ENCODE measurements at places on chromosomes 11 and 22.
A peak's percentile ranks its signal among the peaks of the same experiment; 100 is the strongest.

DNA sequence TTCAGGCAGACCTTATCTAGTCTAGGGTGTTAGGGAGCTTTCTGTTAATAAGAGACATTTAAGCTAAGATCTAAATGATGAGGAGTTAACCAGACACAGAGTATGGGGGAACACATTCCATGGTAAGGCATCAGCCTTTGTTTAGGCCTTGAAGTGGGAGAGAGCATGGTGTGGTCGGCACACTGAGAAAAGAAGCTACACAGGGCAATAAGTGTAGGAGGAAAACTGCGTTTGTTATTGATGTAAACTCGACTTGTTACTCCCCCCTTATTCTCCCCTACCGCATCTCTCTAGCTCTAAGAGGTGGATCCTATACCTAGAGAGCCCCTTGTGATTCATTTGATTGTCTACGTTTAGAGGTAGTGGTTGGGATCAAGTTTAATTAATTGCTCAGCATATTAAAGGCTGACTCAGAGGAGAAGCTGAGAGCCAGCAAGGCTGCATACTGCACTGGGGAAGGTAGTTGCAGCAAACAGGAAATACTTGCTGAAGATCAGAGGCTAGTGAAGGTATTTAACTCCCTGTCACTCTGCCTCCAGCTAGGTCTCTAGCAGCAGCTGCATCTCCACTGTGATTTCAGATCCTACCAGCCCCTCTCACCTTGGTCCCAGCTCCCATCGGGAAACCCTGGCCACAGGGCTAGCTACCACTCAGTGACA is 86.8 kb upstream of the TEAD1 start:
- DNase-seq: no peak

DNA sequence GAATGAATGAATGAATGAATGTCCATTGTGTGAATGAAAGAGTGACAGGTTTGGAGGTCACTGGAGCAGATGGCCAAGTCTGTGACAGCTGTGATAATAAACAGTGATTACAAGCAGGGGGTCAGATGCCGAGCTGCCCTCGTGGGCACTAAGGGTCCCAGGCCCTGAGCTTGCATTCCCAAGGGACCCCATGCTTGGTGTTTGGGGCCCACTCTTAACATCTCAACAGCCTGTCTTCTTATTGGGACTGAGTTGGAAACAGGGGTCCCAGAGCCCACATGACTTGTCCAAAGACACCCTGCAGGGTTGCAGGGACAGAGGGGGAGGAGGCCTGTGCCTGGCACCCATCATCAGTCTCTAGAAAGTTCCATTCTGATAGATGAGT is 12.0 kb upstream of the ANO1 start:
- no peak for DNase-seq

GRCh38 chr22:32682990-32683389 is 118.5 kb upstream of the TIMP3 start:
- no peak for DNase-seq

- DNase-seq: peak; percentile 14
Measured at GRCh38 chr22:26367402-26368245, 61.4 kb upstream of the ASPHD2 start.

DNA sequence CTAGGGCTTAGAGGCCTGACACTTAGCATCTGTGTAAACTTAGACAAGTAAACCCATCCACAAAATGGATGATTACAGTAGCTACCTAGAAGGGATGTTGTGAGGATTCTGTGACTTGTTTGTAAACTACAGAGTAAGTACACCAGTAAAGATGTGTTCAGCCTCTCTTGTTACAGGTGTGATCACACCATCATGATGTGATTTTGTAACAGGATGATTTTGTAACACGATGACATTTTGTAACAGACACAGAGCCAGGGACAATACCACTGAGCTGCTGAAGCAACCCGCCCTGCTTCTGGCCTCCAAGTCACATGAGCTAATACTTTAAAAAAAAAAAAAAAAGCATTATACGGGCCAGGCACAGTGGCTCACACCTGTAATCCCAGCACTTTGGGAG is 17.0 kb downstream of the FADD start:
- peak; percentile 41 for DNase-seq

GRCh38 chr11:78876676-78877075 is 302.0 kb upstream of the NARS2 start:
- no peak for DNase-seq

- DNase-seq: peak; percentile 22
Measured at GRCh38 chr11:29333993-29334775, 682.6 kb downstream of the KCNA4 start.

DNA sequence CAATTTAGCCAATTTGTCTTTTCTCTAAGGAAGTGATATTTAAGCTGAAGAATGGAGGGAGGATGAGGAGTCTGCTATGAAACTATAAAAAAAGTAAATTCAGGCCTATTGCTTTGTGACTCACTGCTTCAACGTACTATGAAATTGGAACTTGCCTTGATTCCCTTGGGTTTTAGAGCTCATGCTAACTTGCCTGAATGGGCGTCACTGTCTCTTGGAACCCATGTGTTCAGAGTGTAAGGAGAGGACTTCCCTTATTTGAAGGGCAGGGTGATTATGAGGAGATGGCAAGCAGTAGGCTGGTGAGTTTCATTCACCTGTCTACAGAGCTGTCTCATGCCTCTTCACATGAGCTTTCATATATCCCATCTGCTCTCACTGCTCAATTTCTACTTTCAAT is 28.7 kb upstream of the WT1 start:
- DNase-seq: no peak

DNA sequence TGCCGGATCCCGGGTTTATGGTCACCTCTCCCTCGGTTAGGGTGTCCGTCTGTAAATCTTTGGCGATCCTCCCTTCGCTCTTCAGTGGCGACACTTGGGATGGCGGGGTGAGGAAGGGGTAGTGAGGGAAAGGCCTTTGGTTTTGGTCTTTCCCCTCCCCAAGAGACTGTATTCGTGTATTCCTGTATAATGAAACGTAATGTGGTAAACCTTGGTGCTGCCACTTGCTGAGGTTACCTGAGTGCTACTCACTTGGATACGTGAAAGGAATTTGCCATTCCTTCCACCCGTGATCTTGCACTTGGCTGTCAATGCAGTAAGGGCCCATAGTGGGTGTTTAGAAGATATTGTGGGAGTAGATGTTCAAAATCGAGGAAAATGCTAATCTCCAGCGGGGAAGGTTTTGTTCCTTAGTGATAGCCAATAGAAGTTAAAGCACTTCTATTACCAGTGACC is 578 bp upstream of the NUP160 start:
- DNase-seq: no peak

GRCh38 chr11:4125141-4125540 is 30.5 kb downstream of the RRM1 start:
- DNase-seq: no peak

GRCh38 chr11:70584498-70585235 is 186.3 kb downstream of the CTTN start:
- no peak for DNase-seq

DNA sequence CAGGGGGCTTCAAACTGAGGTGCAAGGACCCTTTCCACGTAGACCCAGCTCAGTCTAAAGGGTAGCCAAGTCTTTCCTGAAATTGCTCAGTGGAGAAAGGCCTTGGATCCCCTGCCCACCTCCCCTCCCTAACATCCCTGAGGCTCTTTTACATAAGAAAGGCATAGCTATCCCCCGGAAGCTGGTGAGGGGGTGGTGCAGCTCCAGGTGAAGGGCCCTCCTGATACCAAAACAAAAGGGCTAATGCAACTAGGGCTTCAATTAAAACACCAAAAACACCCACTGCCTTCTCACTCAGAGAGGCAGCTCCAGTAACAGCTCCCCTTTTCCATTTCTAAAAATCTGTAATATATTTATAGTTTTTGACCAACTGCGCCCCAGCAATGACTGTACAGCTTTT is 5.8 kb downstream of the SHANK2 start:
- no peak for DNase-seq

GRCh38 chr11:3219281-3219892 is 774 bp upstream of the MRGPRG start:
- DNase-seq: no peak

GRCh38 chr11:132717824-132718223 is 814.5 kb downstream of the OPCML start:
- DNase-seq: no peak

DNA sequence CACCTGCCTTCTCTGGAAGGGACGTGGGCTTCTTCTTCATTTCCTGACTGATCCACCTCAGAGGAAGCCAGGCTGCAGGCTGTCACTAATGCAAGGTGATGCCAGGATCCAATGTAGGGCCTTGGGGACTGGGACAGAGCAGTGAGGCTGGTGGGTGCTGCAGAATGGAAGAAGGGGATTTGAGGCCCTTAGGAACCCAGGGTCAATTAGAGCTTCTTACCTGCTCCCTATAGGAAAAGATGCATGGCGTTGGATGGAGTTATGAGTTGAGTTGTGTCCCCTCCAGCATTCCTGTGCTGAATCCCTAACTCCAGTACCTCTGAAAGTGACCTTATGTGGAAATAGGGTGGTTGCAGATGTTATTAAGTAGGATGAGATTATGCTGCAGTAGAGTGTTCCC is 190.4 kb downstream of the MIAT start:
- DNase-seq: no peak
